Dorsolateral prefrontal cortex (tissue), 122 donors: ENCODE measurements at places on chromosomes 16 and 17.

DNA sequence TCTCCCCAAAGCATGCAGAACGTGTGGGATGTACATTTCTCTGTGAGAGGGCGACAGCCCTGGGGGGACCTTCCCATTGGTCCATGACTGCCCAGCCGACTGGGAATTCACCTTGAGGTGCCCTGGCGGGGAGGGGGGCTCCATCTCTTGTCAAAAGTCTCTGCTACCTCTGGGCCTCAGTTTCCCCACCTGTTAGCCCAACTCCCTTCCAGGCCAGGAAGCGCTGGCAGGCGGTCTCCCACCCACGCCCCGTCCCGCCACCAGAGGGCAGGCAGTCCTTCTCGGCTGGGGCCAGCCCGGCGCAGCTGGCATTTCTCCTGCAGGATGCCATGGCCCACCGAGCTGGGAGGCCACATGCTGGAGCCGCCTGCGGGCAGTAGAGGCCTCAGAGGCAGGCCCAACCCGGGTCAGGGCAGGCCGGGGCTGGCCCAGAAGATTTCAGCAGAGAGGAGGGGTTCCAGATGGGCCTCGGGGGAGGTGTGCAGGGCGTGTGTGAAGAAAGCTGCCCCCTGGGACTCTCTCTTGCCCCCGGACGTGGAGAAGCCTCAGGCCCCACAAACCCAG is 16.6 kb downstream of the CD7 start:
- no peak for DNase-seq

- no peak for DNase-seq
Observed at GRCh38 chr17:60559995-60560859, 34.2 kb upstream of the APPBP2 start.

- no peak for DNase-seq
Observed at GRCh38 chr17:8451933-8452614, 16.4 kb downstream of the NDEL1 start.

GRCh38 chr17:55410722-55411462 is 10.7 kb downstream of the MMD start:
- DNase-seq = no peak

DNA sequence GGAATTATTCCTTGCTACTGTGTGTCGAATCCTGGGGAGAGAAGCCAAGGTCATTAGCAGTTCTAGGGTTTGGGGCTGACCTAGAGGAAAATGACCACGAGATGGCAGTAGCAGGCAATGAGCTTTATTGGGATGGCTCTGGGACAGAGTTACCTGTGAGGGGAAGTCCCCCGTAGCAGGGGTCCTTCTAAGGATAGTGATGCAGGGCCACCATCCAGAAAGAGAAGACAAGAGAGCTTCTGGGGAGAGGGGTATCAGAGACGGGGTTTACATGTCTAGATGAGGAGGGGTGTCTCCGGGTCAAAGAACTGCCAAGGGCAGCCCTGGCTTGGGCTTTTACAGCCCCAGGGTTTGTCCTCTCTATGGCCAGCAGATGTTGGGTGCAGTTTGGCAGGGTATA is 6.4 kb upstream of the GGT6 start:
- DNase-seq = peak; percentile 57

GRCh38 chr16:30699615-30700099 is 686 bp downstream of the SRCAP start:
- no peak for DNase-seq

GRCh38 chr17:5592382-5592781 is 8.1 kb upstream of the NLRP1 start:
- no peak for DNase-seq

- no peak for DNase-seq
Observed at GRCh38 chr17:14107889-14108288, 38.6 kb downstream of the COX10 start.

- DNase-seq = no peak
Observed at GRCh38 chr16:67146523-67147357, 4.1 kb downstream of the B3GNT9 start.

GRCh38 chr17:74860872-74861661 is 1.4 kb upstream of the GRIN2C start:
- no peak for DNase-seq

DNA sequence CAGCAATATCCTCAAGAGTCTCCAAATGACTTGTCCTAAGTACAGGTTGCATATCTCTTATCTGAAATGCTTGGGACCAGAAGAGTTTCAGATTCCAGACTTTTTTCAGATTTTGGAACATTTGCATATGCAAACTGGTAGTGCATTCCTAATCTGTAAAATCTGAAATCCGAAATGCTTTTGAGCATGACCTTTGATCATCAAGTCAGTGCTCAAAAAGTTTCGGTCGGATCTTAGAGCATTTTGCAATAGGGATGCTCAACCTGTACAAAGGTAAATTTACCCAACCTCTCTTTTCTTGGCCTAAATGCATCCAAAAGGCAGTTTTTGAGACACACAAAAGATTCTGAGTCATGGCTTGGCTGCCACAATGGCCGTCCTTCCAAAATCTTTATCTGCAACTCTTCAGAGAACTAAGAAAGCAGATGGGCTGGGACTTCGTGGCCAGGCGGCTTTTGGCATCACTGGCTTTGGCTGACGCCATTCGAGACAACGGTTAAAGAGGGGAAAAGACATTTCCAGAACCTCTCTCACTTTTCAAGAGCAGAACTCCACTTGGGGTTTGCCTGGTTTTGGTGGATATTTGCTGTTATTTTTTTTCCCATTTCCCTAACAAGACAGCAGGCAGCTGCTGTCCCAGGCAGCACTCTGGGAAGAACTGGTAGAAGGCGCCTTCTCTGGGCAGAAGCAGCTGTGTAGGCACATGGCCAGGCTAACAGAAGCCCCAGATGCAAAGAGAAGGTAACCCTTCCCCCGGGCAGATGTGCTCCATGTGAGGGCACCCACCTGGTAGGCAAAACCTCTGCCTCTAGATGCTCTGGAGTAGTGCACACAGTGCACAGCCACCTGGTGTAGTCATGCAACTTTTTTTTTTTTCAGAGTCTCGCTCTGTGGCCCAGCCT is 8.9 kb downstream of the CPPED1 start:
- no peak for DNase-seq

DNA sequence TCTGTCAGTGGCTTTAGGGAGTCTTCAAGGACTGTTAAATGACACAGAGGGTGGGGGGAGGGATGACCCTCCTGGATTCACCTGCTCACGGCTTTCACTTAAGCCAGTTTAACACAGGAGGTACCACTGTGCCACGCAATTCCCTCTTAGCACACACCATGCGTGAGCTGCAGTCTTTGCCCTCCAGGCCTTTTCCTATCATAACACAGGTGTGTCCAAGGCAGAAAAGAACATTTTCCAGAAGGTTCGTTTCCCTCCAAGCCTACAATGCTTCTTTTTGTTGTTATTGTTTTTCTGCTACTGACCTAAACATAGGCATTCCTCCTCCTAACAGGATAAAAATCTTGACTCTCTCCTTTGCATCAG is 1.1 kb downstream of the ZFHX3 start:
- DNase-seq = no peak

GRCh38 chr17:6936370-6937028 is 59.4 kb upstream of the ALOX12 start:
- peak; percentile 50 for DNase-seq

GRCh38 chr17:56917559-56918296 is 3.9 kb upstream of the TRIM25 start:
- DNase-seq = no peak

GRCh38 chr17:8481089-8481488 is 45.4 kb downstream of the NDEL1 start:
- DNase-seq = peak; percentile 65

- no peak for DNase-seq
Observed at GRCh38 chr16:1654505-1655268, 23.4 kb upstream of the JPT2 start.

GRCh38 chr16:21628121-21628726 is 24.2 kb downstream of the IGSF6 start:
- DNase-seq = no peak

GRCh38 chr16:15907863-15908478 is 19.6 kb upstream of the CEP20 start:
- no peak for DNase-seq

DNA sequence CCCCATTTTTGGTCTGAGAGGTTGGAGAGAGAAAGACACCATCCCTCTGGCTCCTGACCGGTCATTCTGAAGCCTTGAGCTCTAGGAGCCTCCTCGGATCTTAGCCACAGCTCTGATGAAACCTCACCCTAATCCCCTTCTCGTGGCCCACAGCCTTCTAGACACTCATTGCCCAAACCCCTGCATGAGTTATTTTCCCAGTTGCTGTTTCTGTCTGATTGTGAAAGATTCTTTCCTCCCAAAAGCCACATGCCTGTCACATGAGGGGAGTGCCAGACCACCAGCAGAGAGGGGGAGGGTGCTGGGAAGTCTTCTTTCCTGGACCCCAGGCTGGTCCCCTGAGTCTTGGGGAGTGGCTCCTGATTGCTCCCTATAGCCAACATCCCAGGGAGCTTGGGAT is 17.6 kb upstream of the ABR start:
- no peak for DNase-seq

DNA sequence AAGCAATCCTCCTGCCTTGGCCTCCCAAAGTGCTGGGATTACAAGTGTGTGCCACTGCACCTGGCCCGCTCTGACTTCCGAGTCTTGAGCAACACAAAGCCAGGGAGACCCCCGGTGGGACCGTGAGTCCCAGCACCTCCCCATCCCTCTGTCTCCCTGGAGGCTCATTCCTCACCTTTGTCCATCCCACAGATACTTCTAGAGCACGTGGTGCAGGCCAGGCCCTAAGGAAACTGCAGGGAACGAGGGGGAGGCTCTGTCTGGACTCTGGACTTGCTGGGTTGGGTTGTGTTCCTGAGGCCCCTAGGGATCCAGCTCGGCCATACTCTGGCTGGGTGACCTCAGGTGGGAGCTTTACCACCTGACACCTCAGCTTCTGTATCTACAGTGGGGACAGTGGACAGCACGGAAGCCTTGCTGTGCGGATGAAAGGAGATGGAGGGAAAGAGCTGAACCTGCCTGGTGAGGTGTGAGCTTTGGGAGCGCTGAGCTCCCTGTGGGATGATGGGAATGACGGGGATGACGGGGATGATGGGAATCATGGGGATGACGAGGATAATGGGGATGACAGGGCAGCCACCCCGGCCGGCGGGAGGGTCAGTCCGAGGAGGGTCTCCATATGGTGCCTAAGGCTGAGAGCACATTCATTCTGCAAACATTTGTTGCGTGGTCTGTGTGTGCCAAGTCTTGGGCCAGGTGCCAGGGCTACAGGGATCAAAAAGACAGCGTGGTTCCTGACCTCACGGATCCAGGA is 26.6 kb downstream of the C16orf74 start:
- no peak for DNase-seq

GRCh38 chr16:15650698-15651171 is 690 bp downstream of the NDE1 start:
- no peak for DNase-seq

DNA sequence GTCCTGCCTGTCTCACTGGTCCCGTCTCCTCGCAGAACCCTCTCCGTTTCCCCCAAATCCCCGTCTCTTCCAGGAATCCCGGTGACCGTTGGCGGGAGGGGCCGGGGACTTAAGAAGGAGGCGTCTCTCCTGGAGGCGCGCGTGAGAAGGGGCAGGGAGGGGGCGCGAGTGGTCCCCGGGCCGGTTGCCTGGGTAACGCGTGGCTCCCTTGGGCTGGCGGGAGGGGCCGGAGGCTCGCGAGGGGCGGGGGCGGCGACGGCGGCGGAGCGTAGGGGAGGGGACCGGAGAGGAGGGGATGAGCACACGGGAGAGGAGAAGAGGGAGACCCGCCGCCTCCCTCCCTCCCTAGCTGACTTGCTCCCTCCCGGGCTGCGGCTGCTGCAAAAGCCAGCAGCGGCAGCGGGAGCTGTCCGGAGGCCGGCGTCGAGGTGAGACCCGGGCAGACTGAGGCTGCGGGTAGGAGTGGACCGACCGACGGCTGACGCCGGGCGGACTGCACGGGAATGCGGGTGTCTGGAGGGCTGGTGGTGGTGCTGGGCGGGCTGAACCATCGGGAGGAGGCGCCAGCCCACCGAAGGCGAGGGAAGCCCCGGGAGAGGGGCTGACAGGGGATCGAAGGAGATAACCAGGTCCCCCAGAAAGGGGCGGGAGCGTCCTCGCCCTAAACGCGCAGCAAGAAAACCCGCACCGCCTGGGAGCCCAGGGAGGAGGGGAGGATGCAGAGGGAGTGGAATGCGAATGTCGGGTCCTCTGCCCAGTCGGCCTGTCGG is at the start of gene PRRT2:
Gene PRRT2 (plus strand): TSS at position 298 of the 770 bp plus-strand sequence. CDS start 862 bp downstream, outside the sequence.
- peak; percentile 90 for DNase-seq

GRCh38 chr17:52159246-52160135 is 977 bp upstream of the CA10 start:
- no peak for DNase-seq

DNA sequence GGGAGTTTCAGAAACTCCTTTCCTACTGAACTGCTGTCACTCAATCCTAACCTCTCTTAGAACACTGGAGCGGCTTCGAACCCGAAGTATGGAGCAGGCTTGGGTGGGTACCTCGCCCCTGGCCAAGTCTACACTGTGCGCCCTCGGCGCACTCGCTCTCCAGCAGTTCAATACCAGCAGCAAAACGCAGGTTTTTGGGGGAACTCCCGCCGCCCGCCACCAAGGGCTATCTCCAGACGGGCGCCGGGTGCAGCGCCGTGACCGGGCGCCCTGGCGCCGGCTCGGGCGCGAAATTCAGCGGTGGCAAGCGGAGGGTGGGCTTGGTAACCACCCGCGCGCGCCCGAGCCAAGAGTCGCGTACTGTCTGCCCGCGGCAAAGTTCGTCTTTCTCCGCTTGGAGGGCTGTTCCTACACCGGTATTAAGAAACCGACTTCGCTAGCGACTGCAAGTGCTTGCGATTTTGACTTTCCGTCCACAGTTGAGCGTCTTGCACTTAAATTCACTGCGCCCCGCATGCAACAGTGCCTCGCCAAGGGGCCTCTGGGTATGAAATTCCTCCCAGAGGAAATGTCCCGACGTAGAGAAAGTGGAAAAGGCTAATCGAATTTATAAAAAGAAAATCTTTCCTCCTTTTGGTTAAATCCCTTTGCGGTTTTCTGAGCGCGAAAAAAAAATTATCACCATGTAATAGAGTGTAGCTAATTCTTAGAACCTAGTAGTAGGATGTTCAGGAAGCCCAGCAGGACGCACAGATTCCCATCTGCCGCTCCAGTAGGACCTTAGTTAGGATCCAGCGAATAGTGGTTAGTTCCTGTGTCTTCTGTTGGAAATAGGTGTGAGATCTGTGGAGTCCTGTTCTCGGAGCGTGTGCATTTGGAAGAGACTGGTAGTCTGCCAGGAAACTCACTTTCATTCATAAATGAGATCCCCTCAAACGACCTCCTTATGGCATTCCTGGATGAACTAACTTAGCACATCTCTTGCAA is 5.0 kb upstream of the SALL1 start:
- DNase-seq = no peak

DNA sequence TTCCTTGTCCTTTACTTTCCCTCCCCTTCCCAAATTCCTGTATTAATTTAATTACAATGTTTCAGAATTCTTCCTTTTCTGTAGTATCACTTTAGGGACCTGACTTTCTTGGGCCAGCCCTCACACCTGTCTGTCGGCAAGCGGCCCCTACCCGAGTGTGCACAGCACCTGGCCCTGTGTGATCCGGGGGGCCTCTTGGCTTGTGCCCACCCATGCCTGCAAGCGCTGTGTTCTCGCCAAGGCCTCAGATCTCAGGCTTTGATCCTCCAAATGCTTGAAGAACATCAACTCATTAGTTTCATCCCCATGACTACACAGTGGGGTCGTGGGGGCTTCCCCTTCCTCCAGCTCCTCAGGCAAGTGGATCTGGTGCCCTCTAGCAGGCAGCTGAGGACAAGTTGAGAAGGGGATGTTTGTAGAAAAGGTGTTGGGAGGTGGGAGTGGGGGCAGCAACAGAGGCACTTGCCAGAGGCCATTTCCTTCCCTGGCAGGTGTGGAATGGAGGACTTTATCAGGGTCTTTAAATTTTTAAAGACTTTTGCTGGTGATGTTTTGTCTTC is 15.7 kb upstream of the CDH3 start:
- no peak for DNase-seq
